ENCODE measurements at places on chromosomes 2 and 18.

GRCh38 chr2:157875641-157876065, 477 bp downstream of the ACVR1 start:
- peak; percentile 58 for DNase-seq

GRCh38 chr2:15595936-15596335, 4.3 kb downstream of the DDX1 start:
- DNase-seq: no peak

DNA sequence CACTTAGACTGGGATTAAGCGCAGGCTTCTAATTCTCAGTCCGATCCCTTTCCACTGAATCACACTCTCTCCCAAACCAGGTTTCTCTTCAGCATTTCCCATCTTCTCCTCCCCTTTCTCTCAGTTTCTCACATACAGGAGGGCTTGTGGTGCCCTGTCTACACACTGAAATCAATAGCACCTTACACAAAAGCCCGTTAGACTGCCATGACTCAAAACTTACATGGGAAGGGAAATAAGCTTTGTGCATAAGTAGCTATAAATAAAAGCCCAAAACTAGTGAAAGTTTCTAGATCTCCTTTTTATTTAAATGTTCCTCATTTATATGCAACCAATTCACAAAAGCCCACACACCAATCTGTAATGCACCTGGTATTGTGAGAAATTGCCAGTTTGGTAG, 318.4 kb downstream of the TXNL1 start:
- DNase-seq: no peak

DNA sequence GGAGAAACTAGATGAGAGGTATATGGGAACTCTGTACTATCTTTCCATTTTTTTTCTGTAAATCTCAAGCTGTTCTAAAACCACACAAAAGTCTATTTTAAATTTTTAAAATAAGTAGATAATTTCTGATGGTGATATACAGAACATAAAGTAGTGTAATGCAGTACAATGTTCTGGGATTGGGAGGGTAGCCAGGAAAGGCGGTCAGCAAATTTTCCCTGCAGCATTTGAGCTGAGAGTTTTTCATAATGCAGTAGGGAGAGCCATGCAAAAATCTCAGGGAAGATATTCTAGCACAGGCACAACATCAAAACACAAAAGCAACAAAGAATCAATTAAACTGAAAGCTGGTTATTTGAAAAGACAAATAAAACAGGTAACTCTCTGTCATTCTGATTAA, 141.5 kb downstream of the NCKAP5 start:
- no peak for DNase-seq

DNA sequence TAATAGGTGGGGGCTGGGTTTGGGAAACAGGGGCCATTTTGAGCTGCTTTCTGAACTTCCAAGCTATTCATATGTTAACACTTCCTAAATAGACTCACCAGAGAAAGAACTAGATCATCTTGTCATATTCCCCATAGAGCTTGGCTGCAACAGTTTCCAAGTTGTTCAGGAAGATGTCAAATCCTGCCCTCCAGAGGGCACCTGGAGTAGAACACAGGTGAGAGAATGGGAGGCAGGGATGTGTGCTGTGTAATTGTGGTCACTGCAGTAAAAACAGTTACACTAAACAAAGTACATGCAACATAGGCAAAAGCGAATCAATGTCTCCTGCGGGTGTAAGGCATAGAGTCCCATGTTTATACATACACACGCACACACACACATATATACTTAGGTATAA, 34.5 kb upstream of the LRRC30 start:
- no peak for DNase-seq

- no peak for DNase-seq
Measured at GRCh38 chr2:106653465-106653864, 166.3 kb downstream of the CD8B2 start.

DNA sequence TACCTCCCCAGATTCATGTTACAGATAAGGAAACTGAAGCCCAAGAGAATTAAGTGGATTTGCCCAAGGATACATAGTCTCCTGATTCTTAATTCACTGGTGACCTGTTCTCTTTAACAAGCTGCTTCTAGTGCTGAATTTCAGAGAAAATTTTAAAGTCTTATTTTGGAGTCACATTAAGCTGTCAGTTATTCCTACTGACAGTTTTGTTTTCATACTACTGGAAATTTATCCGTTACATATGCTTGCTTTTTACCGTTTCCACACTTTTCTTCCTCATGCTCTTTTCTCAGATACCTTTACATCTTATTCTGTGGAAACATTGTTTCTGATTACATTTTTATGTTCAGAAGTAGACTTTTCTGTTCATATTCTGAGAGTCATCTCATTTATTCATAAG, 1.3 kb downstream of the MOB4 start:
- DNase-seq: no peak

- no peak for DNase-seq
Measured at GRCh38 chr2:37705191-37705590, 33.7 kb upstream of the CDC42EP3 start.

GRCh38 chr2:85438201-85439024, 19.9 kb downstream of the SH2D6 start:
- DNase-seq: no peak

- no peak for DNase-seq
Measured at GRCh38 chr2:179565807-179566206, 295.6 kb downstream of the ZNF385B start.

GRCh38 chr2:168210216-168210894, 37.0 kb downstream of the STK39 start:
- no peak for DNase-seq

- DNase-seq: no peak
Measured at GRCh38 chr2:201483342-201483741, 31.8 kb downstream of the STRADB start.

DNA sequence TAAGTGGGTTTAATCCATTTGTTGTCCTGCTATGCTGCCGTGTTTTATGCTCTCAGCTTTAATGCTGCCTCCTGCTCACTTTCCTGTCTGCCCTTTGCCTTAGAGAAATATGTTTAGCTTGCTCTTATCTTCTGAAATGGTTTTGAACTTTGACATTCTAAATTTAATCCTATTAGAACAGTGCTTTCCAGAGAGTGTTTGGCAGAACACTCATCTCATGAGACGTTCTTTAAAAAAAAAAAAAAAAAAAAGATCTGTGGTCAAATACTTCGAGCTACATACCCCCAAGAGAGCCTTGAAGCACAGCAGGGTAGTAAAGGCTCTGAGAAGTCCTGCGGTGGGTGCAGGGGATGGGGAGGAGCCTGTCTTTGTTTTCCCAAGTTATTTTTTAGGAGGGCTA, 161.3 kb downstream of the SPP2 start:
- no peak for DNase-seq

DNA sequence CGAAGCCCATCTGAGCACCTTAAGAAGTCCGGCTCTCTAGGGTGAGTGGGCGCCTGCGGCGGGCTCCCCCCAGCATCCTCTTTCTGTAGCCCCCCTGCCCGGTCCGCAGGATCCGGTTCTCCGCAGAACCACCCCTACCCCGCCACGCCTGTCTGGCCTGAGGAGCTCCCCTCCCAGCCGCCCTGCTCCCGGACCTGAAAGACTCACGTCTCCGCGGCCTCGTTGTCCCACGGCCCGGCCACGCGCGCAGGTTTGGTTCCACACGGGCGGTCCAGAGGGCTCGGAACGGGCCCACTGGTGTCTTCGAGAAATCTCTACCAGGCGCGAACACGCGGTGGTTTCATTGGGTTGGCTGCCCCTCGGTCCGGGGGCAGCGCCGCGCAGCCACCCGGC, 237 bp downstream of the SLC39A6 start:
- DNase-seq: no peak

- DNase-seq: no peak
Measured at GRCh38 chr2:45267062-45267792, 258.0 kb upstream of the SIX2 start.

GRCh38 chr2:230384986-230385385, 31.0 kb upstream of the SP100 start:
- no peak for DNase-seq

DNA sequence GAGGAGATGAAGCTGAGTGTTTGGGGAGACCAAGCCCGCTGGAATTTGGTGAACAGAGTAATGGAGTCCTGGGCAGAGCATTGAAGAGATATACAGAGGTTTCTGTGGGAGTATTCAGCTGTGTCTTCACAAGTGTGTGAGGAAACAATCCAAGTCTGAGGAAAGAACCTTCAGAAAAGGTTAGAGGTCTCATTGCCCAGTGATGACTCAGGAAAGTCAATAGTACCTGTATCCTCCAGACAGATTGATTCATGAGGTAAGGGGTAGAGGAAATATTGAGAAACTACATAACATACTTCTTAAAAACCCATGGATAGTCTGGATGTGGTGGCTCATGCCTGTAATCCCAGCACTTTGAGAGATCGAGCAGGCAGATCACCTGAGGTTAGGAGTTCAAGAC, 392.3 kb downstream of the GALNT13 start:
- no peak for DNase-seq

GRCh38 chr18:29712785-29713184, 1329.8 kb downstream of the DSC3 start:
- DNase-seq: no peak

GRCh38 chr2:145431181-145431951, 911.4 kb upstream of the ZEB2 start:
- no peak for DNase-seq

DNA sequence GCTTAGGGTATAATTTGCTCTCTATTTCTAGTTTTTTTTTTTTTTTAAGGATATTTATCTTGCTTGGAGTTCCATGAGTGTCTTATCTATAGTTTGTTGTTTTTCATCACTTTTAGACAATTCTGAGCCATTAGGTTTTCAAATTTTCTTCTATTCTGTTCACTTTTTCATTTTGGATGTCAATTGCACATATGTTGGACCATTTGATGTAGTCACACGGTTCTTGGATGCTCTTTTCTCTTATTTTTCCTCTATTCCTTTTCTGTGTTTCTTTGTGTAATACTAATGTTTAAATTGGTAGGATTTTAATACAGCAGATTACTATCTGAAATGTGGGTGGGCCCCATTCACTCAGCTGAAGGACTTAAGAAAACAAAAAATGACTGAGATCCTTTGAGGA, 292.6 kb downstream of the CALCRL start:
- no peak for DNase-seq

GRCh38 chr18:55119434-55119833, 160.2 kb upstream of the CCDC68 start:
- no peak for DNase-seq

DNA sequence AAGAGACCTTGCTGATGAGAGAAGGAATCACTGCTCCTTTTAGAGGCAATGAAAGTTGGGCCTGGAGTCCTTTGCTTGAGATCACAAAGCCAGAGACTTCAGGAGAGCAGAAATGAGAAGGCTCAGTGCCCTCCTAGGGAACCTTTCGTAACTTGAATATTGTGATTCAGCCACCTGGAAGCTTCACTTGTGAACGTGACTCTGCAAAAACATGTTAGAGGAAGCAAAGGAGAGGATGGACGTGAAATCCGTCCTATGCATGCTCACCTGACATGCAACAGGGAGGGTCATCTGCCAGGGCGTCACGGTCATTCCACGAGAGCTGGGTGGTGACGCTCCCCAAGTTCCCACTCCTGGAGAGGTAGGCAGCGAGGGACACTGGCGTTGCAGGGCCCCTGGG, 243.6 kb downstream of the AGAP1 start:
- DNase-seq: no peak

- no peak for DNase-seq
Measured at GRCh38 chr2:27652341-27652740, 11.1 kb downstream of the SUPT7L start.

GRCh38 chr2:172090044-172090961, 5.0 kb downstream of the DLX1 start:
- no peak for DNase-seq

- no peak for DNase-seq
Measured at GRCh38 chr2:11898576-11898975, 152.1 kb downstream of the LPIN1 start.
